CD4-positive, alpha-beta memory T cell (primary cell): ENCODE measurements at places on chromosomes 13 and 19. TPM values are rescaled to one million over a fixed set of nuclear protein-coding genes. Genes with fewer than 3 reads are reported as not detected.

Gene SH2D3A
- 59.3 TPM for total RNA-seq

DNA sequence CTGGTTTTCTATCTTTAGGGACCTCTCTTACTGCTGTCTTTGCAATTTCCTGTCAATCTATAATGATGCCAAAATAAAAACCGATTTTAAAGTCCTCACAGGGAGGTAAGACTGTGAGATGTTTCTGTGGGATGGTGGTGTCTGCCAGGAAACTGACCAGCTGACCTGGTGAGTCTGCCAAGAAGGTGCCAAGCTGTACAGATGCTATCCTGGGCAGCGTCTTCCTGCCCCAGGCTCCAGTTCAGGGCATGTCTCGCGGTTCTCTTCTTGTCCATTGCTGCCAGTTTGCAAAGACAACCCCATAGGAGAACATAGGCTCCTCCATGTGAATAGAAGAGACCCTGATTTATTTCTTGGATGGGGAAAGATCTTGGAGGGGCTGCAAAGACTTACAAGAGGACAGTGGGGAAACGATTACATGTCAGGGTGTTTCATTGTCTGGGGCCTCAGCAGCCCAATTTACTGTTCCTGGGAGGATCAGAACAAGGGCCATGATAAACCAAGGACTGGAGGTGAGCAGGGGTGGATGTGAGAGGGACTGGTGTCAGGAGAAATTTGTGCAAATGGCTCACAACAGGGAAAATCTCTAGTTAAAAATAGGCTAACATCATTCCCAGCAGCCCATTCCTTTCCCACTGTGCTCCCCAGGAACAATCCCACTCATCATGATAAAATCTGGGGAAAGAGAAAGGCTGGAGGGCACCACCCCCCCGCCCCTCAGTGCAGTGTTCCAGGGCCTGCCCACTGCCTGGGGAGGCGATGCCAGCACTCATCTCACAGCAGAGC is 42.7 kb upstream of the VSTM2B start:
- no peak for DNase-seq
- no peaks in the 10 kb centered on the region for H3K4me1 ChIP-seq
- no peak overlapping the region for H3K27ac ChIP-seq
- no peak overlapping the region for H3K4me3 ChIP-seq
- H3K36me3 ChIP-seq = no peaks in the 10 kb centered on the region
- H3K27me3 ChIP-seq = no peaks in the 10 kb centered on the region

Gene TNFSF9
- 0.99 TPM for total RNA-seq

DNA sequence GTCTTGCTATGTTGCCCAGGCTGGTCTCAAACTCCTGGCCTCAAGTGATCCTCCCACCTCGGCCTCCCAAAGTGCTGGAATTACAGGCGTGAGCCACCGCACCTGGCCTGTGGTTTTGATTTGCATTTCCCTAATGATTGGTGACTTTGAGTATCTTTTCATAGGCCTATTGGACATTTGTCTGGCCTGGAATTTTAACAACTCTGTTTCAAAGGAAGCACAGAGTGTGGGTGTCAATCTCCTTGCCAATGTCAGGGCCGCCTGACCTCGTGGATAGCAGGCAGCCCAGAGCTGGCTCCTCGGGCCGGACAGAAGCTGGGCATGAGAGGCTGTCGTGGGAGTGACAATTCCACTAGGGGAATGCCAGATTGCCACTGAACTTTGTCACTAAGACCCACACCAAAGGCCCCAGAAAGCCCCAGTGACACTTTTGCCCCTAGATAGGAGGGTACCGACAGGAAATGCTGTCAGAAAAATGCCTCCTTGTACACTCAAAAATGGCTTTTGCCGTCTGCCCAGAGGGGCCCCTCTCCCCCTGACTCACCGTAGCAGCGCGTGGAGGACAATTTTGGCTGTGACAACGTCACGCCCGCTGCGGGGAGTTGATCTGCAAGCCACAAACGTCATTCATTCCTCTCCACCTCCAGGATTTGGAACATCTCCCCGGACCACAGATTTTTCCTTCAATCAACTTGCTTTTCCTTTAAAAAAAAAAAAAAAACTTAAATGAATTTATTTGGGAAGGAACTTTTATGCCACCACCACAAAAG is 11.7 kb upstream of the ADGRE5 start:
- H3K36me3 ChIP-seq = no peaks in the 10 kb centered on the region
- peaks cover 96% of the 10 kb centered on the region for H3K4me1 ChIP-seq
- H3K4me3 ChIP-seq = peak overlapping the region; percentile 63
- peak overlapping the region; percentile 100 for H3K27ac ChIP-seq
- peak; percentile 89 for DNase-seq

Gene KLHL1
- not detected for total RNA-seq

GRCh38 chr13:105778196-105778595 is 757.3 kb downstream of the EFNB2 start:
- no peaks in the 10 kb centered on the region for H3K4me1 ChIP-seq
- H3K36me3 ChIP-seq = no peaks in the 10 kb centered on the region
- H3K27me3 ChIP-seq = no peaks in the 10 kb centered on the region
- no peak overlapping the region for H3K4me3 ChIP-seq

Gene ZNF813
- total RNA-seq = 10.1 TPM

DNA sequence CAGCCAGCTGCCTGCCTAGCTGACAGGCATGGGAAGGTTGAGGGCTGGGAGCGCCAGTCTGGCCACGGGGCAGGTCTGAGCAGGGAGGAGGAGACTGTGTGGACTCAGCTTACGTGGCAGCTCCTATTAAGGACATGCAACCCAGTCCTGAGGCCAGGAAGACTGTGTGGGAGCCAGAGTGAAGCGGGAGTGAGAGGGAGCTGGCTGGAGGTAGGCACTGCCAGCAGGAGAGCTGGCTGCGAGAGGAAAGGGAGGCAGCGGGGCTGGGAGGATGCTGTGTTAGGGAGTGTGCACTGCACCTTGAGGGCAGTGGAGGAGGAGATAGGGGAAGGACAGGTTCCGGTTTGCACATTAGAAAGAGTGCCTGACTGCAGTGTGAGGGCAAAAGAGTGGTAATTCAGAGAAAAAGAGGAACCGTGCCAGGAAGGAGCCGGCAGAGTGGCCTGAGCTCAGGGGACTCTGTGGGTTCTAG is 99.2 kb downstream of the SLC7A1 start:
- no peak for DNase-seq
- no peak overlapping the region for H3K4me3 ChIP-seq
- H3K4me1 ChIP-seq = no peaks in the 10 kb centered on the region
- H3K27me3 ChIP-seq = no peaks in the 10 kb centered on the region

- H3K27me3 ChIP-seq = no peaks in the 10 kb centered on the region
- no peak for DNase-seq
- no peak overlapping the region for H3K4me3 ChIP-seq
- no peak overlapping the region for H3K27ac ChIP-seq
These were observed 67.6 kb downstream of the MBNL2 start for GRCh38 chr13:97289514-97290298.

Gene MRPL4
- 44.6 TPM for total RNA-seq

Gene CNFN
- total RNA-seq = not detected

Gene KIR2DL4
- not detected for total RNA-seq

DNA sequence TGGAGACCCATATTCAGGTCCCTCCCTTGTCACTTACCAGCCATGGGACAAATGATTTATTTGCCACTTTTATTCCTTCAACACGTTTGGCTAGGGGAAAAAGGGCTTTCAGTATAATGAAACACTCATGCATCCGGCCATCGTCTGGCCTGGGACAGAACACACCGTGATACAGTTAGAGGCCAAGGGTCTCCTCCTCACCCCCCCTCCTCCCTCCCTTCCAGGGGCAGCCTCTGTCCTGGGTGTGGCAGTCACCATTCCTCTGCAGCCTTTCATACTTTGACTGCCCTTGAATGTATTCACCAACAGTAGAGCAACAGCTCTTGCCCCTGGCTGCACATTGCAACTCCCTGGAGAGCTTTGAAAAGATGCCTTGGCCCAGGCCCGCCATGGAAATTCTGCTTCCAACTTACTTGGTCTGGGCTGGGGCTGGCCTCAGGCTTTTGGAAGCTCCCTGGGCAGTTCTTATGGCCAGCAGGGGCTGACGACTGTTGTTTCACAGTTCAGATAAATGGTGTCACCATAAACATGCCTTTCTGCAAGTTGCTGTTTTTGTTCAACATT is 3.0 kb downstream of the PAK4 start:
- no peaks in the 10 kb centered on the region for H3K36me3 ChIP-seq
- H3K4me3 ChIP-seq = no peak overlapping the region
- DNase-seq = no peak
- peaks cover 21% of the 10 kb centered on the region for H3K4me1 ChIP-seq
- H3K27ac ChIP-seq = no peak overlapping the region

GRCh38 chr13:32001154-32001768 is 30.3 kb upstream of the FRY start:
- DNase-seq = no peak
- no peak overlapping the region for H3K4me3 ChIP-seq

Gene CCDC70
- not detected for total RNA-seq

Gene NXNL1
- total RNA-seq = not detected

DNA sequence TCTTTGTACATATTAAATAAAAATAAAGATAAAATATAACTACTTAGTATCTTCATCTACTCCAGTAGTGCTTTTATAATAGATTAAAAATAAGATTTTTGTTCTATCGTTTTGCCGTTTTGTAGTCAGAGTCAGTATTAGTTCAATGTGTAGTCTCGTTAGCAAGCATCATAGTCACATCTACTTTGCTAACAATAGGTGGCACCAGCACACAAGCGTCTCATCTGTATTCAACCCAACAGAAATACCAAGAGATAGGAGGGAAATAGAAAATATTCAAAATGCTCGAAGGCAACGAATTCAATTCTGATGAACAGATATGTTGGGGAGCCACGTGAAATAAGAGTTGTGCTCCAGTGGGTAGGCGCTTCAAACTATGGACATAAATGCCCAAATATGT is 21.4 kb upstream of the MICU2 start:
- H3K4me1 ChIP-seq = no peaks in the 10 kb centered on the region
- no peaks in the 10 kb centered on the region for H3K27me3 ChIP-seq
- no peak for DNase-seq

DNA sequence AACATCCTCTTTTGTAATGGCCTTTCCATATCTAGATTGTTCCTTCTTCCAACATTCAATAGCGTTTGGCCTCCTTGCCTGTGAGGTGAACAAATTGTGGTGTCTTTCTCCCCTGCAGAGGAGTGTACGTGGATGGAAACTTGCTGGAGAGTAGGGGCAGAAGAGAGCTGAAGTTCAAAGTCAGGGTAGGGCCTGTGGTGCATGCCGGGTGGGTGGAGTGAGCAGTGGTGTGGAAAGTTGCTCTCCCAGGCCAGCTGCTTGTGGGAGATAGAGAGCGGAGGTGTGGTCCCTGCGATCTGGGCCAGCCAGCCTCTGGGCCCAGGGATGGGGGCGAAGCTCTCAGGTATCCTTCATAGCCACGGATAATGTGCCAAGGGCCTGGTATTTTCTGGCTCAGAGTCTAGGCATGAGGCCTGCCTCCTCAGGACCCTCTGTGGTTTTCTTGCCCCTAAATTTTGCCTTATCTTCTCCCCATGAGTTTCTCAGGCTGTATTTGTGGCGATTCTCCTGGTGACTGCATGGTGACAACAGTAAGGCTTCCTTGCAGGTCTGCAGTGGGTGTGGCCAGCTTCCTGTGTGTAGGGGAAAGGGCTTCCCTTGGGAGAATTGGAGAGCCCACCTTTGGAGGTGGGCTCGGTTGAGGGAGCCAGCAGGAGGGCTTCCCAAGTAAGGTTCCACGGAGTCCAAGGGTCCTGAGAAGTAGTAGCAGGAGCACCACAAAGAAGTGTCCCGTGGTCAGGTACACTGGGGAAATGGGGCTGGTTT is 6.7 kb downstream of the RGCC start:
- peaks cover 28% of the 10 kb centered on the region for H3K36me3 ChIP-seq
- peak overlapping the region; percentile 52 for H3K4me3 ChIP-seq
- peak overlapping the region; percentile 88 for H3K27ac ChIP-seq

DNA sequence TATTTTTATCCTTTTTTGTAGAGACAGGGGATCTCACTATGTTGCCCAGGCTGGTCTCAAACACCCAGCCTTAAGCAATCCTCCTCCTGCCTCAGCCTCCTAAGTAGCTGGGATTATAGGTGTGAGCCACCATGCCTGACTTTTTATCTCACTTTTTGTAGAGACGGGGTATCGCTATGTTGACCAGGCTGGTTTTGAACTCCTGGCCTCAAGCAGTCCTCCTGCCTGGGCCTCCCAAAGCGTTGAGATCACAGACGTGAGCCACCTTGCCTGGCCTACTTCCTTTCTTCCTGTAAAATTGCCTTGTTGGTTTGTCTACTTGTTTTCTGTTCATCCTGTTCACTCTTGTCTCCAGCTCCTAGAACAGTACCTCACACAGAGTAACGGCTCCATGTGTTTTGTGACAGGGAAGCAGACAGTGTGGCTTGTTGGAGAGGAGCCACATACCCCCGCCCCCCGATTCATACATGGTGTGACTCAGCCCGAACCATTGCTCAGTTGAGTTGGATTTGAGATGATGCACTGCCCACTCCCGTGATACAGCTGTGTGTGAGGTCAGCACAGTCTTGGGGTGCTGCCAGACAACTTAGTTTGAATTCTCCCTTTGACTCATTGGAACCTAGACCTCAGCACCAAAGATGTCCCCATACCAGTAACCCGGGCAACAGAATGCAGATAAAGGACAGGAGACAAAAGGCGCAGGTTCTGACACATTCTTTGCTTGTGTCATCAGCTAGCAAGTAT is 34.2 kb downstream of the GPR42 start:
- H3K4me1 ChIP-seq = no peaks in the 10 kb centered on the region
- no peak for DNase-seq
- no peaks in the 10 kb centered on the region for H3K27me3 ChIP-seq
- H3K27ac ChIP-seq = no peak overlapping the region

- no peak overlapping the region for H3K4me3 ChIP-seq
- peak overlapping the region; percentile 57 for H3K27ac ChIP-seq
- no peak for DNase-seq
- H3K4me1 ChIP-seq = peaks cover 38% of the 10 kb centered on the region
- H3K36me3 ChIP-seq = no peaks in the 10 kb centered on the region
These were observed 27.6 kb upstream of the MATK start for GRCh38 chr19:3813473-3814392.

Gene ERICH4
- not detected for total RNA-seq

DNA sequence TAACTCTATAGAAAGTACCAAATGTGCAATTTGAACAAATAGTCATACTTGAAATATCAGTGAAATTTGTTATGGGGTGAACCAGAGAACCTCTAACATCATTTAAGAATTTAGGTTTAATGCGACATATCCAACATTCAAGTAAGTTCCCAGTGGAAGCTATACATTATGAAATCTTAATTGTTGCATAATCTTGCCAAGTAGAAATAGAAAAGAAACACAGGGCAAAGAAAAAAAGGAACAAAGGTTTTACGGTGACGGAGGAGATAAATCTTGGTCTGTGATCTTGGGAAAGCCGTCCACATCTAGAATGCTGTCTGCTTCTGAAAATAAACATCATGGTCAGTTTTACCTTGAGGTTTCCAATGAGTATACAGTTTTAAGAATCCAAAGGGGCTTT is 445.7 kb downstream of the RFC3 start:
- no peak for DNase-seq
- H3K36me3 ChIP-seq = no peaks in the 10 kb centered on the region
- H3K27ac ChIP-seq = no peak overlapping the region
- H3K4me1 ChIP-seq = no peaks in the 10 kb centered on the region
- H3K27me3 ChIP-seq = no peaks in the 10 kb centered on the region

Gene PVR
- 1.7 TPM for total RNA-seq
